ENCODE measurements at places on chromosomes 3 and 15.

GRCh38 chr3:197186887-197187588 lies 111.4 kb downstream of the DLG1 start:
- DNase-seq: peak; percentile 82

- no peak for DNase-seq
Observed at GRCh38 chr3:14524920-14525660, 15.1 kb downstream of the GRIP2 start.

GRCh38 chr3:45878124-45878523 lies 8.2 kb upstream of the CCR9 start:
- DNase-seq: no peak

DNA sequence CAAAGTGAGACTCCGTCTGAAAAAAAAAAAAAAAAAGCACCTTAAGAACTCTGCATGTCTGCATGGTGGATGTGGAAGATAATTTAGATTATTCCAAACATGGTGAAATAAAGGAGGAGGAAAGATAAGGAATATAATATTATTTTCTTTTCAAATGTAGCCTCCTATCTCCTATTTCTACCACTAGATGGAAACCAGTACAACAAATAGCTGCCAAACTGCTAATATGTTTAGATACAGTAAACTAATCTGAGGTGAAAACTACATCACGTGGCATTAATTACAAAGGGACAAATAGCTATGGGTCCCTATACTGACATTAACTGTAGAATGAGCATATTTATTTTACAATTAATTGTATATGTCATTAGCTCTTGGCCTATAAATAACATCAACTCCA lies 197.8 kb downstream of the TBC1D5 start:
- DNase-seq: no peak

- no peak for DNase-seq
Observed at GRCh38 chr3:187774185-187774789, 29.0 kb upstream of the BCL6 start.

- DNase-seq: no peak
Observed at GRCh38 chr3:38343797-38344594, 2.6 kb upstream of the XYLB start.

GRCh38 chr3:57518276-57518915 lies 25.7 kb downstream of the DNAH12 start:
- no peak for DNase-seq

- no peak for DNase-seq
Observed at GRCh38 chr3:5565026-5565425, 377.5 kb downstream of the EDEM1 start.

- peak; percentile 17 for DNase-seq
Observed at GRCh38 chr15:85825719-85826118, 31.0 kb upstream of the KLHL25 start.

- peak; percentile 44 for DNase-seq
Observed at GRCh38 chr3:141336672-141337522, 31.4 kb upstream of the ZBTB38 start.

GRCh38 chr15:34584996-34585395 lies 1.5 kb upstream of the GOLGA8B start:
- no peak for DNase-seq

- peak; percentile 99 for DNase-seq
Observed at GRCh38 chr3:111690242-111690641, 95.1 kb upstream of the ZBED2 start.

- DNase-seq: no peak
Observed at GRCh38 chr15:48922046-48922445, 41.7 kb downstream of the SHC4 start.

DNA sequence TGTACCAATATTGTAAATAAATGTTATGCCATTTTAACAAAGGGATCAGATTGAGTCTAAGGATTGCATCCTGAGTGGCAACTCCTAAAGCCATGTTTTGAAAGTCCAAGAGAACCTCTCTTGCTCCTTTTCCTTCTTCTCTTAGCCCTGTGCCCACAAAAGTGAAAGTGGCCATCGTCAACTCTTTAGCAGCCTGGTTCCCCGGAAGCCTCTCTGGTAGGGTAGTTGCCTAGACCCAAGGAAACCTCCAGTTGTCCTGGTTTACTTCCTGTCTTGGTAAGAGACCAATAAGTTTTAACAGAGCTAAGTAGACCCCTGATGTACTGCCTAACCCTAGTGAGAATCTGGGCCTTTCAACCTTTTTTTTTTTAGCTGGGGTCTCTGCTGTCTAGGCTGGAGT lies 10.2 kb upstream of the ITPKA start:
- DNase-seq: no peak

- DNase-seq: no peak
Observed at GRCh38 chr3:86794361-86795065, 196.4 kb downstream of the VGLL3 start.

DNA sequence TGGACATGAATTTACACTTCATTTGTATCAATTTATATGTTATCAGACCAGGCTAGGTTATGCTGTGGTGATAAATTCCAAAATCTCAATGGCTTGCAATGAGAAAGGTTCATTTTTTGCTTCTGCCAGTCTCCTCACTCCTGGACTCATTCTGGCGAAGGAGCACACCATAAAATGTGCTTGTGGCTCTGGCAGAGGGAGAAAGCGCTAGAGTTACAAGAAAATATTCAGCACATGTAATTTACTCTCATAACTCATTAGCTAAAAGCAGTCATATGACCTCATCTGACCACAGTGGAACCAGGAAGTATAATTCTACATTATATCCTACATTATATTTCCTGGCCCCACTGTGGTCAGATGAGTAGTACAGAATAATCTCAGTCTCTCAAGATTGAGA lies 193.8 kb downstream of the BCHE start:
- DNase-seq: no peak

DNA sequence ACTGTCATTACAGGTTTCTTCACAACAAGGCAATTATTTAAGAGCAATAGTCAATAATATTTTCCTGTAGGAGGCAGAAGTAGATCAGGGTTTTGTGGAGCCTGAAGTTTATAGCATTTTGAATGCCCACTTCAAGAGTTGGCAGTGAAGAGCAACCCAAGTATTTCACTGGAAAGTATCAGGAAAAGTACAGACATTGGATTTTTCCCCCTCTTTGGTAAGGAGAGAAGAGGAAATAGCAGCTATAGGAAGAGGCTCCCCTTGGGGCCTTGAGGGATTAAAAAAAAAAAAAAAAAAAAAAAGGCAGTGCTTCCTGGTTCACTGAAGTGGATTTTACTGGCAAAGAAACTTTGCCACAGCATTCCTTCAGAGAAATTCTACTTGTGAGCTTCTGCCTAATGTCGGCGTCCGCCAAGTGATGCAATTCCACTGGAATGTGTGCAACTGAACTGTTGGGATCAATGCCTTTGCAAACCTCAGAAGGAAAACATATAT lies 5.7 kb upstream of the CNTN6 start:
- no peak for DNase-seq

- no peak for DNase-seq
Observed at GRCh38 chr3:34570916-34571705, 772.7 kb downstream of the PDCD6IP start.

DNA sequence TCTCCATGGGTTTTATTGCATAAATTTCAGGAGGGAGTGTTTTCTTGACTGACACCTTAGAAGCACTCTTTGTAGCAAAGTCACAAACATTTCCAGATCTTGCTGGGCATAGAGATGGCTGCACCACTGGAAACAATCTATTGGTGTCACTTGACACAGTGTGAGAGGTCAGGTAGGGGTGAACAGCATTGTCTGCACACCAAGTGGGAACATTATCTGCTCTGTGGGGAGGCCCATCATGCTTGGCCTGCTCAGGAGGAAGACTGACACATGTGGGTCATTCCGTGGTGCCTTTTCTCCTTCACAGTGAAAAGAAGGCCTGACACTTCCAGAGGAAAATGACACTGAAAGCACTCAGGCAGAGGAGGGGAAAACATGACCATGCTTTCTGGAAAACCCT lies 149.9 kb upstream of the GALNT15 start:
- DNase-seq: no peak

DNA sequence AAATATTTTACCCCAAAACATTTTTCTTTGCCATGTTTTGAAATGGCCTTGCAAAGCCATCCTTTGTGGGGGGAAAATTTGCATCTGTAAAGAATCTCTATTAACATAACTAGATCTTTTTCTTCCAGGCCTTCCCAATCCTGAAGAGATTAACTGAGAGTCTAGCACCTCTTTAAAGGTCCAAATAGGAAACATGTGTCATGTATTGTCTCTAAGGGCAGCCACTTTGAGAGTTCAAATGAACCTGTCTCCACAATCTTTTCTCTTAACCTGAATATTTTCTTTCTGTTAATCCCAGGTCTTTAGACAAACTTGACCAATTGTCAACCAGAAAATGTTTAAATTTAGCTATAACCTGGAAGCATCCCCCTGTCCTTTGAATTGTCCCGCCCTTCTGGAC lies 236.6 kb upstream of the PROK2 start:
- DNase-seq: no peak

GRCh38 chr3:134028486-134029255 lies 1.1 kb downstream of the SLCO2A1 start:
- peak; percentile 26 for DNase-seq

- no peak for DNase-seq
Observed at GRCh38 chr3:169269005-169269404, 394.5 kb downstream of the MECOM start.

- peak; percentile 25 for DNase-seq
Observed at GRCh38 chr3:174462916-174463315, 396.2 kb upstream of the NAALADL2 start.

GRCh38 chr15:51846066-51846462 lies 16.6 kb downstream of the TMOD3 start:
- no peak for DNase-seq

DNA sequence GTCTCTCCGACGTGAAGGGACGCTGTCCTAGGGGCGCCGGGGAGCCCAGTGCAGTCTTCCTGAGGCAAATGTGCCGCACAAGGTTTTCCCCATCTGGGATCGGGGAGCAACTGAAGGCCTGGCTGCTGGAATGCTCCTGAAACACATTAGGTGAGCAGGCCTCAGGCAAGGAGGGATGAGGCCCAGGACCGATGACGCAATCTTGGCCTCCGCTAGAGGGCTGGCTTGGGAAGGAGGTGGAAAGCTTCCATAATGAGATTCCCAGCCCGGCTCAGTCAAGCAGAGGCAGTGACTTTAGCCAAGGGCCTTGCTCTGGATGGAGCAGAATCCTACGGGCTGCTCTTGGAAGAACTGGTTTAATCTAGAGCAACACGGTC lies 50.8 kb downstream of the CPN2 start:
- DNase-seq: no peak

DNA sequence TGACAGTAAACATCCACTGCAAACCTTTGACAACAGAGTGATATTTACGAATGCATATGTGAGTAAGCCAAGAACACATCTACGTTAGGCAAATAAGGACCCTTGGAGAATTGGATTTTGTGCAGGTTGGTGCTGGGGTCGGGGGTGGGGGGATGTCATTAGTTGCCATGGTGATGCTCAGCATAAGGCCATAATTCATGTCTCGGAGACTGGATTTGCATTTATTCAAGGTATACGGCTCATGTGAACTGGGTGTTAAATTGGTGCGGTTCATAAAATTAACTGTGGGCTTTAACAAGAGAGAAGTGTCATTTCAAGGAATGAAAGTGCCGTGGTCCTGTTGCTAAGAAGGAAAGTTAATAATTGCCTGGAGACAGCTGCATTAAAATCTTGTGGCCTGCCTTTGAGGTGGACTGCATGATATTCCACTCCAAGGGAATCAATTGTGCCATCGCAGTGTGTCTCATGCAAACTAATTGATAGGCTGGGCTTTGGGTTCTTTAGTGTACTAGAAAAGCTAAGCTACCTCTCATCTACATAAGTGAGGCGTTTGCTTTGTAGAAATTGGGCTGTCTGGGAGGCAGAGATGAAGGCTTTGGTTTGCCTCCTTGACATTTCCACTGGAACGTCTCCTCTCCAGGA lies 228.9 kb upstream of the FEZF2 start:
- DNase-seq: no peak

- DNase-seq: no peak
Observed at GRCh38 chr15:100234158-100235029, 107.4 kb downstream of the ADAMTS17 start.

GRCh38 chr3:71504250-71505036 lies 79.1 kb downstream of the FOXP1 start:
- no peak for DNase-seq

GRCh38 chr15:69790632-69791031 lies 307.1 kb downstream of the TLE3 start:
- DNase-seq: no peak

Data from NCI-H146 (cell line).